ENCODE measurements at places on chromosomes 6 and 20. TPM values are rescaled to one million over a fixed set of nuclear protein-coding genes. Genes with fewer than 3 reads are reported as not detected.

DNA sequence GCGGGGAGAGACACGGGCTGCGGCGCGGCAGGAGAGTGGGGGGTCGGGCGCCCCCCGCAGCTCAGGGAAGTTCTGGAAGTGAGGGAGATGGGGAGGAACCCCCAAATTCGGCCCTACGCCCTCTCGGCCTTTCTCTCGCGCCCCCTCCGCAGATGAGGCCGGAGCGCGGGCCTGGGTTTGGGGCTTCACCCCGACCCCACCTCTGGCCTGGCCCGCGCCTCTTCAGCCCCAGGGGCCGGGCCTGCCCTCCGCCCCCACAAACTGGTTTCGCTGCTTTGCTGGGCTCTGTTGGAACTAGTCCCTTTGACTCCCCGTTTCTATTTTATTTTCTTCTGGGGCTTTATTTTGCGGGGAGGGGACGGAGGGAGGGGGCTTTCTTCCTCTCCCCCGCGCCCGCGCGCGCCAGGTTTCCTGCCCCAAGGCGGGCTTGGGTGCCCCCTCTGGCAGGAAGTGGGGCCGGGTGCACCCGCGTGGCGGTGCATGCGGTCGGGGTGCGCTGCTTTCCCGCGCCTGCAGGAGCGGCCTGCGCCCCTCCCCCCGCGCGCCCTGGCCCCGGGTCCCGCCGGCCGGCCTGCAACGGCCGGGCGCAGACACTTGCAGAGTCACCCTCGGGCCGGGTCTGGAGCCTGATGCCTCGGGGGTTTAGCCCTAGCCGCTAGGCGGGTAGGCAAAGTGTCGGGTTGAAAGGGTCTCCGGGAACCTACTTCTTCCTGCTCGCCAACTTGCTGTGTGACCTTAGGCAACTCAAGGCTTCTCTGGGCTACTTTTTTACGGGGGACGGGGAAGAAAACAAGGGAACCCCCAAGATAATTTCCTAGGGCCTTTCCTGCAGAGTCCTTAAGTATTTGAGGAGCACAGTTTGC, 1.3 kb downstream of the HMGA1 start:
- DNase-seq, result no peak
- peak overlapping the region; percentile 65 for H3K27ac ChIP-seq
- peak overlapping the region; percentile 78 for H3K4me3 ChIP-seq
- H3K36me3 ChIP-seq, result no peaks in the 10 kb centered on the region
- peaks cover 5% of the 10 kb centered on the region for H3K4me1 ChIP-seq

PTP4A1 gene
- total RNA-seq, result 49.8 TPM

PI3 gene
- not detected for total RNA-seq

DNA sequence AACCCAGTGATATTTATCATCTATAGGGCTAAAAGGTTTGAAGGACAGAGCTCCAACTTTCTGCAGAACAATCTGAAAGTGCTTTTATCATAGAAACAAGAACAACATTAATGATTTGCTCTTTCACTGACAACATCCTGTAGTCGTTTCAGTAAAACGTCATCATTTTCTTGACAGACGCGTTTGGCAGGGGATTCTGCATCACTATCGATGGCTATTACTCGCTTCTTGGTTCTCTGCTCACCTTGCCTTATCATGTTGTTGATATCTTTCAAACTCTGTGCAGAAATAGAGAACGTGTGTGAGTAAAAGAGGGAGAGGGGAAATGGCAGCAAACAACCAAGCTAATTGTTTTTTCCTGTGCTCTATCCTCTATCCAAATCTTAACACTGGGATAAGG, 47.1 kb upstream of the SAMHD1 start:
- H3K36me3 ChIP-seq, result no peaks in the 10 kb centered on the region
- no peaks in the 10 kb centered on the region for H3K27me3 ChIP-seq
- no peak overlapping the region for H3K4me3 ChIP-seq

DNA sequence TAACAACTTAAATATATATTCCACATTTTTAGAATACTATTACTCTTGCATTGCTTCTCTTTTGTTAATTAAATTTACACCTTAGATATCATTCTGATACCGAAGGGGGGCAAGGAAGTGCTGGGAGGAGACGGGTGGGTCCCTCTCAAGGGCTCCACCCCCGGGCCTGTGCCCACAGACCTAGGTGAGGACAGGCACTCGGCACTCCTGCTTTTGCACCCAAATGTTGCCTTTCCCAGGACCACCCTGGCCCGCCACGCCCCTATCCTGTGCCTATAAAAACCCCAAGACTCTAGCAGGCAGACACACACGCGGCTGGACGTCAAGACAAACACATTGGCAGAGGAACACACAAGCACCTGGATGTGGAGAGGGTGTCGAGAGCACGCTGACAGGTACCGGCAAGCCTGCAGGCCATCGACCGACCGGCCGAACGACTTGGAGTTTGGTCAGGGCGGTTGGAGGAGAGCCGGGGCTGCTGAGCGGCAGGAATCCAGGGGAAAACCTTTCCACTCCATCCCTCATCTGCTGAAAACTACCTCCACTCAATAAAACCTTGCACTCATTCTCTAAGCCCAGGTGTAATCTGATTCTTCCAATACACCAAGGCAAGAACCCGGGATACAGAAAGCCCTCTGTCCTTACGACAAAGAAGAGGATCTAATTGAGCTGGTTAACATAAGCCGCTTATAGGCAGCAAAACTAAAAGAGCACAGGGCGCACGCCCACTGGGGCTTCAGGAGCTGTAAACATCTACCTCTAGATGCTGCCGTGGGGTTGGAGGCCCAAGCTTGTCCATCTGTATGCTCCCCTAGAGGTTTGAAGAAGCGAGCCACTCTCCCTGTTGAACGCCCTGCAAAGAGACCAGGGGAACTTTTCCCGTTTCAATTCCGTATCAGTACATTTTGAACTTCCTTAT, 197.4 kb upstream of the PRSS16 start:
- peaks cover under 1% of the 10 kb centered on the region for H3K27me3 ChIP-seq
- H3K4me3 ChIP-seq, result no peak overlapping the region
- no peak overlapping the region for H3K27ac ChIP-seq
- no peaks in the 10 kb centered on the region for H3K36me3 ChIP-seq

GRCh38 chr6:20729086-20729485, 194.8 kb downstream of the CDKAL1 start:
- no peak overlapping the region for H3K4me3 ChIP-seq
- DNase-seq, result no peak

GRCh38 chr6:131918650-131919355, 32.4 kb downstream of the CCN2 start:
- H3K4me3 ChIP-seq, result no peak overlapping the region
- H3K27ac ChIP-seq, result no peak overlapping the region
- no peaks in the 10 kb centered on the region for H3K4me1 ChIP-seq
- DNase-seq, result no peak
- H3K36me3 ChIP-seq, result no peaks in the 10 kb centered on the region

TRIM40 gene
- not detected for total RNA-seq

DNA sequence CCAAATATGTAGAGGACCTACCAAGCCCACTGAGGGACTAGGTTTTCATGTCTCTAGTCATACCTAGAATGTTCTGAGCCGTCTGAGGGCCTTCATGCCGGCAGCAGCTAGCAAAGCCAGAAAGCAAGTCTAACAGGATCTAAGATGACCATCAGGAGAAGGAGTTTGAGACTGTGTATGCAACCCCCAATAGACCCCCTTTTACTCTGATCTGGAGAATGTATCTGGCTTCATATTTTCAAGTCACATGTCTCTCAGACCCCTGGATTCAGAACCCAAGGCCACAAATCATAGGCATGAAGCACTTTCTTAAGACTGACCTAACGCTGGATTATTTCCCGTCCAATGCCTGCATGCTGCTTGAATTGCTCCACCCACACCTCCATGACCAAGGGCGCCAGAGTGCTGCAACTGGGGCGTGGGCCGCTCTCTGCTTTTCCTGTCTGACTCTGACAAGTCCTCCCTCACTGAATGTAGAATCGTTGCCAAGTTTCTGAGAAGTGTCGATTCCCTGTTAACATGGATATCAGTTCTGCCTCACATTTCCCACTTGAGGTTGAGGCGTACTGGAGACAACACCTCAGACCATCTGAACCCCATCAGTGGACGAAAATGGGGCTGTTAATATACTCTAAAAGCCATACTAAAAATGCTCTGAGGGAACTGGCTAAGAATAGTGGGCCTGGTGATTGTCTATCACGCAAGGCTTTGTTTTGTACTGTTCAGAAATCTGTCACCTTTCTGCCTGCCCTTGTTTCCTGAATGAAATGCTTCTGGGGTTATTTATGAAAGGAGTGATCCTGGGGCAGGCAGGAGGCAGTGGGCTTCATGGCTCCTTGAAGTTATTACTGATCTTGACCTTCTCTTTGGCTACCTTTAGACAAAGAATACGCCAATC, 23.9 kb upstream of the ASXL1 start:
- peak overlapping the region; percentile 69 for H3K27ac ChIP-seq
- no peaks in the 10 kb centered on the region for H3K27me3 ChIP-seq
- no peak overlapping the region for H3K4me3 ChIP-seq

DNMT3B gene
- total RNA-seq, result 1.8 TPM

- no peak overlapping the region for H3K4me3 ChIP-seq
- no peaks in the 10 kb centered on the region for H3K4me1 ChIP-seq
- no peak for DNase-seq
- H3K27ac ChIP-seq, result no peak overlapping the region
- H3K27me3 ChIP-seq, result peaks cover 4% of the 10 kb centered on the region
- no peaks in the 10 kb centered on the region for H3K36me3 ChIP-seq
These were observed 184.0 kb downstream of the BMP7 start for GRCh38 chr20:57082357-57082945.

DNA sequence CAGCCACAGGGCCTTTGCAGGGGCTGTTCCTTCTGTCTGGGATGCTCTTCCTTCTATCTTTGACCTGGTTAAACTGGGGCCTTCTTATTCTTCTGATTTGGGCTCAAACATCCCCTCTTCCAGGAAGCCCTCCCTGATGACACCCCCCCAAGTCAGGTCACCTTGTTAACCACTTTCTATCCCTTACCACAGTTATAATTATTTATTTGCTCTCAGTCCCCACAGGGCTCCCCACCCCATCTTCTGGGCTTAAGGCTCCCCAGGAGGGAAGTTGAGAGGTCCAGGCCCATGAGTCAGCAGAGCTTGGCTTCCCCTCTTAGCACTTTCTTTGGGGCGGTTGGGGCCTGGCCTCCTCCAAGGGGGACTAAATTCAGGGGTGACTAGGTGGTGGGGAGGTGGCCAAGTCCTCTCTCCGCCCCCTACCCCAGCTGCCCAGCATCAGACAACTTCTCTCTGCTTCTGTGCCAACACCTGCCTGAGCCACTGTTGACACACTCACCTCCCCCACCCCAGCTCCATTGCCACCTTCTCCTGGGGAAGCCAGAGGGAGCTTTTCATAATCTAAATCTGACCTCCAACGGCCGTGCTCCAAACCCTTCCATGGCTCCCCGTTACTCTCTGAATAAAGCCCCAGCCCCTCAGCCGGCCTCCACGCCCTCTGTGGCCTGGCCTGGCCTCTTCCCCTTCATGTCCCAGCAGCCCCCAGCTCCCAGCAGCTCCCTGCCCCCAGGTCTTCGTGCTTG, 70.0 kb downstream of the CEBPB start:
- peaks cover 11% of the 10 kb centered on the region for H3K4me1 ChIP-seq
- no peak overlapping the region for H3K4me3 ChIP-seq
- no peak overlapping the region for H3K27ac ChIP-seq
- H3K27me3 ChIP-seq, result no peaks in the 10 kb centered on the region
- no peaks in the 10 kb centered on the region for H3K36me3 ChIP-seq

GRCh38 chr6:82622461-82622860, 258.8 kb downstream of the TPBG start:
- H3K4me3 ChIP-seq, result no peak overlapping the region
- H3K36me3 ChIP-seq, result no peaks in the 10 kb centered on the region
- no peaks in the 10 kb centered on the region for H3K4me1 ChIP-seq

DNA sequence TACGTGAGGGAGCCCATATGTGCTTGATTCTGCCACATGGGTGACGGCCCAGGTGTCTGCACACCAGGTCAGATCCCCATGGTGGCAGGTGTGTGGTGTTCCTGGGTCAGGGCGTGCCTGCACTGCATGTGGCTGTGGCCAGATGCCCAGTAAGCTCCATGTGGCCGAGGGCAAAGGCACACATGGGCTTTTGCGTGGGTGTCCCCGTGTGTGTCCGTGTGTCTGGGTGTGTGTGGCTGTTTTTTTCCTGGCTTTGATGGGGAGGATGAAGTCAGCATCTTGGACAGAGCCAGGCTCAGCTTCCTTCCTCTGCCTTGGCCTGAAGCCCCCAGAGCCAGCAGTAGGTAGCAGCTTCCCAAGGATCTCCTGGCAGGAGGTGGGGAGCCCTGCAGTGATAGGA, 1.5 kb upstream of the TNXB start:
- no peaks in the 10 kb centered on the region for H3K36me3 ChIP-seq
- H3K4me3 ChIP-seq, result no peak overlapping the region
- no peaks in the 10 kb centered on the region for H3K27me3 ChIP-seq
- peak; percentile 53 for DNase-seq
- peaks cover 15% of the 10 kb centered on the region for H3K4me1 ChIP-seq

Data from adrenal gland (tissue), 19 donors.